ENCODE measurements at places on chromosomes 3 and 15.
A peak's percentile ranks its signal among the peaks of the same experiment; 100 is the strongest.

- DNase-seq = no peak
Measured at GRCh38 chr3:40054568-40055222, 245.3 kb downstream of the MYRIP start.

DNA sequence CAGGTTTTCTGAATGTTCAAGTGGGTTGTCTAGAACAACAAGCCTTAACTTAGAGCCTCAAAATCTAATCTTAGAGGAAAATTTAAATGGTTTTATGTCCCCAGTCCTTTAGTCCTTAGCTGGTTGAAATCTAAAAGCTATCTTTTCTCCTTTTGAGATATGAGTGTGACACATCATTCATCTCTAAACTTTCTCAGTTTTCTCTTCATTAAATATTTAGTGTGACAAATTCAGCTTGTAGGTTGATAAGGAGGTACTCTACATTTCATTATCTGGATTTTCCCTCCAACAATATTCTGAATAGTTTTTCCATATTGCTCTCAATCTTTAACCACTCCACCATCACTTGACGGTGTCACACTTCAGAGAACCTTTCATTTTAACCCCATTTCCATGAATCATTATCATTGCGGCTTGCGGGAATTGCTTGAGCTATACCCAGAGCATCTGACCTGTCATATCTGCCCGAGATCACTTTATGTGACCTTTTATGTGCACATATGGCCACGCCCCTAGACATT lies 16.1 kb upstream of the ATP8B4 start:
- DNase-seq = no peak

GRCh38 chr3:159664006-159664405 lies 324.6 kb upstream of the IL12A start:
- no peak for DNase-seq

GRCh38 chr15:29348336-29348914 lies 78.8 kb upstream of the NSMCE3 start:
- no peak for DNase-seq

- no peak for DNase-seq
Measured at GRCh38 chr3:164351131-164351530, 727.2 kb downstream of the SI start.

DNA sequence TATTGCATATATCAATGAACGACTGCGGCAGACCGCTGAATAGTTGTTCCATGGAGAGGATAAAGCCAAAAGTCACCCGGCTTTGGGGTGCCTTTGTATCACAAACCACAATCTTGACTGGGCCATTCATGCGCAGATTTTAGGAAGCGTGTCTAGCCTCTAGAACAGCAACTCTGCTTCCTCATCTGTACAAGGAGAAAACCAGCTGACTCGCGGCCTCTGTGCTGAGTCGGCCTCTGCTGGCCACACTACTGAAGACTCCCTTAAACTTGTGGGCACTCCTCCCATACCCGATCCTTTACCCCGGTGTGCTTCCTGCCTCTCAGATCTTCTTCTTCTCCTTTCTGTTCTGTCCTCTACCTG lies 872 bp downstream of the DLEC1 start:
- DNase-seq = peak; percentile 83

DNA sequence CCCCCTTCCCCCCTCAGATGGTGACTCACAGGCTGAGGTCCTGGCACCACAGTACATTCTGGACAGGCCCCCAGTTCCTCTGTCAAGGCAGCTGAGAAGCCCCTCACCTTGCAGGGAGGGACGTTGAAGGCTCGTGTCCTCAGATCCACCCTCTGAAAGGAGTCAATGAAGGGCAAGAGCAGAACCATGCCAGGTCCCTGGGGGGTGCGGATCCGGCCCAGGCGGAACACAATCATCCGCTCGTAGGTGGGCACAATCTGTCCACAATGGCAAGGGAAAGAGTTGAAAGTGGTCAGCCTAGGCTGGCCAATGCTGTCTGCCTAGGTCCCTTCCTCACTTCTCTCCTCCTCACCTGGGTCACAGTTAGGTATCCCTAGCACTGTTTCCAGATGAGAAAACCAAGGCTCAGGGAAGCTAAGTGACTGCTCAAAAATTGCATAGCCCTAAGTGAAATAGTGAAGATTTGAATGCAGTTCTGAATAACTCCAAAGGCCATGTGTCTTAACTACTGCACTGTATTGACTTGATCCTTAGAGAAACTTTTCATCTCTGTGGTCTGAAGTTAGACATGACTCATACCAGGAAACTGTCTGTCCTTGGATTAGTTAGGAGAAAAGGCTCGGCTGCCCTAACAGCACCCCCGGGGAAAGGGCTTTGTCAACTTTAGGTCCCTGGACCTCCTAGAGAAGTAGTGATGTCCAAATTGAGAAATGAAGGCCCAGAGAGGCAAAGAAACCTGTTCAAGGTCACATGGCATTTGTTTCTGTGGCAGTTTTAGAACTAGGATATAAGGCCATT lies 2.9 kb downstream of the STOML1 start:
- peak; percentile 57 for DNase-seq

GRCh38 chr15:92273723-92274122 lies 120.0 kb upstream of the ST8SIA2 start:
- no peak for DNase-seq

- DNase-seq = no peak
Measured at GRCh38 chr3:171789759-171790505, 20.4 kb downstream of the PLD1 start.

- no peak for DNase-seq
Measured at GRCh38 chr3:43608751-43609150, 13.1 kb downstream of the ANO10 start.

DNA sequence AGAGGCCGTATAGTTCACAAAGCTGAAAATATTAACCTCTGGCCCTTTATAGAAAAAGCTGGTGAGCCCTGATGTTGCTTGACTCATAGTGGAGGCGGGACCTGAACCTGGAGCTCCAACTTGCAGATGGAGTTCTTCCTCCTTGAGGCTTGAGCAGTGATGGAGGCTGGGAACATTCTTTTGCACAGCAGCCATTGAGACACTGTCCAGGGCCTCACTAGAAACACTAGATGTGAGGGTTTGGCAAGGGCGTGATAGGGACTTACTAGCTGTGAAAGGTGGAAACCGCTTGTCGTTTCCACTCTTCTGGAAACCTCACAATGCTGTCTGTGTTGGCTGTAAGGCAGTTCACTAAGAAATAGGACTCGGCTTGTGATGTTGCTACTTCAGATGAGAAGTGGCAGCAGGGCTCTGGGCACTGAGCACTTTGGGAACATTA lies 12.5 kb downstream of the SMAD6 start:
- peak; percentile 41 for DNase-seq

GRCh38 chr3:134621854-134622253 lies 29.0 kb downstream of the KY start:
- no peak for DNase-seq

DNA sequence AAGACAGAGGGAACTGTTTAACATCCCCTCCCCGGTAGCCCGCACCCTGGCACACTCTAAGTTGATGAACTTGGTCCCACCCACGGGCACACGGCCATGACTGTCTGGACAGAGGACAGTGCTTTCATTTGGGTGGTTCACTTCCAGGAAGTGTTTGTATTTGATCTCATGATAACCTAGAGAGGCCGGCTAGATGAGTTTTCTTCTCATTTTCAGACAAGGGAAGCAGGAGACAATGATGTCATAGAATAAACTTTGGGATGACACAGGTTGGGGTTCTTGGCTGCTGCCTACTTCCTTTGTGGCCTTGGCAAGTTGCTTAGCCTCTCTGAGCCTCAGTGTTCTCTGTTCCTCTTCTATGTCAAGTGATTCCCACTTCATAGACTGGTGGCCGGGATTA lies 16.1 kb upstream of the LYSMD4 start:
- DNase-seq = no peak

- no peak for DNase-seq
Measured at GRCh38 chr3:159632128-159632527, 356.5 kb upstream of the IL12A start.

GRCh38 chr15:91980502-91981267 lies 127.2 kb downstream of the SLCO3A1 start:
- no peak for DNase-seq

DNA sequence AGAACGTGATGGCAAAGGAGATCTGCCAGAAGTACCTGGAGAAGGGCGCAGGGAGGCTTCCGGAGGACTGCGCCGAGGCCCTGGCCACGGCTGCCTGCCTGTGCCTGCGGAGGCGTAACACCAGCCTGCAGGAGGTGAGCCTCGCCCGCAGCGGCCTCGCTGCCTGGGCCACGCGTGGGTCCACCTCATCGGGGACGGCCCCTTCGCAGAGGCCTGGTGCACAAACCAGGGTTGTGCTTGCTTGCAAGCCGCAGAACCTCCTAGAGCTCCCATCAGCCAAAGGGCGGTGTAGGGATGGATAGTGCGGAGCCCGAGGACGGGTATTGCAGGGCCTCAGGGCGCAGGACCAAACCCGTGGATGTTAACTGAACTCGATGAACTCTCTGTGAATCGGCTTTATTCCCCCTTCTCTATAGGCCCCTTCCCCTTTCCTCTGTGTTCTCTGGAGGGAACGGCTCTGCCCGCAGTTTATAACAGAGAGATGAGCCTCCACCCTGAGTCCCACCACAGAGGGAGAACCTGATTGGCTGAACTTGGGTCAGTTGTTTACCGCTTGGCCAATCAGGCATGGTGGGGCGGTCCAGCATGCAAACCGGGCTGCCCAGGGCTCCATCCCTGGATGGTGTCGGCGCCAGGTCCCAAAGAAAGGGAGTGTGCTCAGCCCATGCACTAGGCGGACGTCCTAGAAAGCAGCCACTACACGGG lies 13.6 kb upstream of the TATDN2 start:
- peak; percentile 43 for DNase-seq

DNA sequence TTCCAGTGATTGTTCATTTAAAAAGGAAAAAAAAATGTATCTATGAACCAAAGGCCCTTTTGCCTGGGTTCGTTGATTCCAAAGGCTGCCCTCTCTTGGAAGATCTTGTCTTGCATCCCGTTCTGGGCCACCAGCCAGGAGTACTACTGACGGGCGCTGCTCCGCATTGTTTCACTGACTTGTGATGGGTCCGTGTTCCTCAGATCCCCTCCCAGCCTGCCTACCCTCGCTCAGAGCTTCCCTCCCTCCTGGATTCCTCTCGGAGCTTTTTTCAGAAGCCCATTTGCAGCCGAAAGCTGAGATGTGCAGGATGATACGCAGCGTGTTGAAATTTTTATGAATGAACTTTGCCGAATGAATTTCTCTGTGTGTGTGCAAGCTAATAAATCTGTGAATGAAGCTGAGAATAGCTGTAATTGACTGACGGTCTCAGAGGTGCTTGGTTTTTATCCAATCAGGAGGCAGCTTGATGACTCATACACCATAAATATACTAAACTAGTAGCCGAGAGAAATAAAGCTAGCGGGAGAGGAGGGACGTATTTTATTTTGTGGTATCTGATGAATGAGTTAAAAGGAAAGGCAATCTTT lies at the start of gene SHC4:
Gene SHC4, minus strand, starts transcription at position 396 of the 590 bp plus-strand sequence. CDS start 904 bp downstream, outside the sequence.
- peak; percentile 61 for DNase-seq

- DNase-seq = no peak
Measured at GRCh38 chr15:101003706-101004105, 84.5 kb downstream of the LRRK1 start.

GRCh38 chr15:33136353-33136752 lies 58.2 kb downstream of the FMN1 start:
- no peak for DNase-seq

DNA sequence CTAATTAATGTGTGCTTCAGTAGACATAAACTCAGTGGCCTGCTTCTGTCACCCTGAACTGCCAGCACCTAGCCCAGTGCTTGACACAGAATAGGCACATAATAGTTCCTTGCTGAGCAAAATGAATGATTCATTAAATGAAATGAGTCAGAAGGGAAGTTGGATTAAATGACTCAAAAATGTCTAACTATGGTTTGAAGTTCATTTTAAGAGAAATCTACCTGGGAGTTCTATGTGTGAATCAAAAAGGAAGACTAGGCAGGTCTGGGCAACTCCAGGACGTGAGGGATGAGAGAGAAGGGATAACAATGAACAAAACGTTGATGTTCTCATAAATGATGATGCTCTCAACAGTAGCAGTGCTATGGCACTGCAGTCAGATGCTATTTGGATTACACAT lies 175.0 kb downstream of the CFAP20DC start:
- DNase-seq = no peak

DNA sequence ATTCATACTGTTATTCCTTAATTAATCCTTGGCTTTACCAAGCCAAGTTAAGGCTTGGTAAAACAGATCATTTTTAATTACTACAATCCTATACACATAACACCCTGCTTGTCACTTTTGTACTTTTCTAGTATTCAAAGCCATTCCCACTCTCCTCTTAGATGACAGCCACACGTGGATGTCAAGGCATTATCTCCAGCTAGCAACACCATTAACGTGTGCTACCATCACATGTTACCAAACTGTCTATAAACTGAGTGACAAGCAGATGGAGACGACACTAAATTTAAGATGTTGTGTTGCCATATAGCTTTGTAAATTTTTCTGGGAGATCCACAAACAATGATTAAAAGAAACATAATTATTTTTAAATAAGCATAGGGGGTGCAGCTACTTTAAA lies 103.7 kb downstream of the UACA start:
- DNase-seq = no peak

- DNase-seq = no peak
Measured at GRCh38 chr3:58585994-58586393, 8.8 kb upstream of the FAM107A start.

DNA sequence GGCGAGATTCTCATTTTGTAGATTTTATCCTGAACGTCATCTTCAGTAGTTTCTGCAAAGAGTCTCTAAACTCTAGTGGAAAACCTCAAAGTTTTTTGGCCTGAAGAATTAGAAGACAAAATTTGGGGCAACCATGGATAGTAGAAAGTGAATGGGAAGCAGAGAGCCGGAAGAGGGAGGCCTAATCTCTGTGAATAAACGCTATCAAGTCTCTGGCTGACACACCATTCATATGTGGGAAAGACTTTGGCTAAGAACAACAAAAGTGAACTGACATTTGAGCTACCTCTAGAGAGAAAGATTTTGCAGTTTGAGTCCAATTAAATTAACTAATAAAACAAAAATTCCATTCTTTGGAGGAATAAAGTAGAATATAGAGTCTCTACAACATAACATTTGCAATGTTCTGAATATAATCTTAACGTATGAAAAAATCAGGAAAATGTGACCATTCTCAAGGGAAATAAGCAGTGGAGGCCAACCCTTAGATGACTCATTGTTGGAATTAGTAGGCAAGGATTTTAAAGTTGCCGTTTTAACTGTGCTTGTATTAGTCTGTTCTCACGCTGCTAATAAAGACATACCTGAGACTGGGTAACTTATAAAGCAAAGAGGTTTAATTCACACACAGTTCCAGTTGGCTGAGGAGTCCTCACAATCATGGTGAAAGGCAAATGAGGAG lies 184.6 kb downstream of the C3orf38 start:
- DNase-seq = no peak

GRCh38 chr3:74633021-74633420 lies 18.6 kb upstream of the CNTN3 start:
- DNase-seq = no peak

DNA sequence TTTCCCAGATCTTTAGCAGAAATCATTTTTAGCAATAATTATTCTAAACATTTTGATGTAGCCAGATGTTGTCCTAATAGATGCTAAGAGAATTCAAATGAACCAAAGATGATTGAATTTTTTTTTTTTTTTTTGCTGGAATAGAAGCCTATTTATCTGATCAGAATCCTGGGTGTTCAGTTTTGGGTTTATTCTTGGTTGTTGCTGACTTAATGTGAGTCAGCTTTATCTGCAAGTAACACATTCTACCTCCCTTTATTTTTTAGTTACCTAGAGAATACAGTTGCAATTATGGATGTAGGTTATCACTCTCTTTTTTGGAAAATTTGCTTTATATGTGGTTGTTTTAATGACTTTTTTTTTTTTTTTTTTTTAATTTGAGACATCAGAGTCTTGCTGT lies 6.4 kb downstream of the CEP97 start:
- no peak for DNase-seq

- no peak for DNase-seq
Measured at GRCh38 chr3:50853936-50854335, 179.2 kb downstream of the DOCK3 start.

- DNase-seq = no peak
Measured at GRCh38 chr3:161175506-161175905, 45.6 kb upstream of the NMD3 start.

Data from NB4 (cell line).